ENCODE measurements at places on chromosomes 4 and X.

- no peak for DNase-seq
Observed at GRCh38 chr4:32161392-32161791, 1441.2 kb downstream of the PCDH7 start.

DNA sequence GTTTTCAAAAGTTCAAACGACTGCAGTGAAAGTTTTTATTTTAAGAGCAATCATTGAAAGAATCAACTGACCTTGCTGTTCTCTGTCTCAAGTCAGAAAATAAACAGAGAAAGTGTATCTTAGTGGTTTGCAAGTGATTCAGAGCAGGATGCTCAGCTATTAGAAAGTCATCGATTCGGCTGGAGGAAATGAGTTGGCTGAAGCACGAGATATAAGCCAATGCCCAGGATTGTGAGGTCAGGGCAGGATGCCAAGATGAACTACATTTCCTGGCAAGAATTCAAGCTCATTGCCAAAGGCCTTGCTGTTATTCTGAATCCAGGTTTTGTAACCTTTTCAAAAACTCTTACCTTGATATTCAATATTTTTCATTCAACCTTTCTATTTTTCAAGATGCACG is 541.4 kb upstream of the BOD1L1 start:
- DNase-seq: peak; percentile 59

DNA sequence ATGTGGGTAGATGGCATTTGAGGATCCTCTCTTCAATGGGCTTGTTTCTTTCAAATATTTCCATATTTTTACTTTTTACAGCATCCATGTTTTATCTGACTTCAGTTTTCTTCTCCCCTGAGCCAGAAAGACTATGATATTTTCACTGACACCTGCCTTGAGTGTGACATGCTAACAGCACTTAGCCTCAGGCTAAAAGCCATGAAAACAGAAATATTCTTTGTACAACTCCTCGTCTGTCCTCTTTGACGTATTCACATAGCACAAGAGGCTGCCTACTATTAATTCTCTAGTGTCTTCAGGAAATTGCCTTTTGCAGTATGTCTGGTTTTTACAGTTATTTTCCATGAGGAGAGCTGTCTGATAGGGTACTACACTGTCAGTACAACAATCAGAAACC is 215.0 kb downstream of the MAD2L1 start:
- no peak for DNase-seq

DNA sequence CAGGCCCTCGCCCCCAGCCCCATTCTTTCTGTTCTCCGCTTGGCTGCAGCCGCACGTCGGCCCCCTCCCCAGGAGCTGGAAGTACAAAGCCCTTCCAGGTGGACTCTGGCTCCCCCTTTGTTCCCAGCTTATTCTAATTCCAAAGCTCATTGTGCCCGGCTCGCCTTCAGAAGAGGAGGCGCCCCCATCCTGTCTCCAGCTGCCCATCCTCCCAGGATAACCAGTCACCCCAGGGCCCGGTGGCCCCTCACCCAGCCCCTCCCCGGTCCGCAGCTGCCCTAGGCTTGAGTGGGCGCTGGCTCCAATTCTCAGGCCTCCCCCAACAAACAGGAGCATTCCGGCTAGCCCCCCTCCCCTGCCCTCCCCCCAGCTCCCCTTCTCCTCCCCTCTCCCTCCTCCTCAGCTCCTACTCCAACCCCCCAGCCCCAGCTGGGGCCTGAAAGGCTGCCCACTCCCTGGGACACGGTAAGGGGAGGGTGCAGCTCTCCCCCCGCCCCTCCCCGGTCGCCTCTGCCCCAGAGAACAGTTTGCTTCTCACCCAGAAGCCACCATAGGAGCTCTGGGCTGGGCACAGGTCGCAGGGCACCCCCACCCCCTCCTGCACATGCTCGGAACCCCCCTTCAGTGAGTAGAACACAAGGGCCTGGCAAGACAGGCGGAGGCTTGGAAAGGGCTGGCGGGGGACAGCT is 3.1 kb upstream of the SLC6A8 start:
- DNase-seq: no peak

GRCh38 chr4:37383579-37384229 is 139.2 kb downstream of the NWD2 start:
- peak; percentile 1 for DNase-seq

DNA sequence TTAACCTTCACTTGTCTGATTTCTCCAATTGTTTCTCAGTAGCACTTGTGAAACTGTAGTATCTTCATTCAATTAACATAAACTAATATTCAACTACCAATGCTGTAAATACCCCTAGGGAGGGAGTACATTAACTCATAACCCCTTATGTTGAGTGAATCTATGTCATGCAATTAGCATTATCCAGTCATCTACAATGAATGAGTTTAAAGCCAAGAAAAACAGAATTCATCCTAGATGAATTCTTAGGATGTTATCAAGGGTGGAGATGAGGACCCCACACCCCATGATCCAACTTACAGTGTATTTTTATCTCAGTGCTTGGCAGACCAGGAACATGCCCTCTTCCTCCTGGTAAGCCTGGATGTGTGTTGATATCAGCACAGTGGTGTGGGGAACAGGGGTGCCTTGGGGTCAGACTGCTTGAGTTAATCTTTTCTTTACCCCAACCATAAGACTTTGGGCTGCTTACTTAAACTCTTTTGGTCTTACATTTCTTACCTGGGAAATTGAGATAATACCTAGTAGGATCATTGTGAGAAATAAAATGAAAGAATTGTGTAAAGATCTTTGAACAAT is 62.1 kb upstream of the SCOC start:
- no peak for DNase-seq

- no peak for DNase-seq
Observed at GRCh38 chr4:126572264-126572663, 1060.5 kb upstream of the INTU start.

- DNase-seq: no peak
Observed at GRCh38 chrX:128365492-128365891, 313.3 kb upstream of the ACTRT1 start.

- no peak for DNase-seq
Observed at GRCh38 chr4:921830-922331, 10.2 kb downstream of the GAK start.
